ENCODE measurements at places on chromosomes 11 and 22. TPM values are rescaled to one million over a fixed set of nuclear protein-coding genes. Genes with fewer than 3 reads are reported as not detected.

- no peak for DNase-seq
These were observed 59.7 kb downstream of the MICAL3 start for GRCh38 chr22:17964643-17965042.

- no peak for DNase-seq
These were observed 98.1 kb upstream of the GUCY1A2 start for GRCh38 chr11:107116358-107116757.

- no peak for DNase-seq
These were observed 83.7 kb downstream of the CDKN1C start for GRCh38 chr11:2801711-2802388.

LRRC56 gene
- polyA plus RNA-seq: 4.1 TPM

- DNase-seq: no peak
These were observed 141.7 kb upstream of the GRIA4 start for GRCh38 chr11:105468154-105468553.

DNA sequence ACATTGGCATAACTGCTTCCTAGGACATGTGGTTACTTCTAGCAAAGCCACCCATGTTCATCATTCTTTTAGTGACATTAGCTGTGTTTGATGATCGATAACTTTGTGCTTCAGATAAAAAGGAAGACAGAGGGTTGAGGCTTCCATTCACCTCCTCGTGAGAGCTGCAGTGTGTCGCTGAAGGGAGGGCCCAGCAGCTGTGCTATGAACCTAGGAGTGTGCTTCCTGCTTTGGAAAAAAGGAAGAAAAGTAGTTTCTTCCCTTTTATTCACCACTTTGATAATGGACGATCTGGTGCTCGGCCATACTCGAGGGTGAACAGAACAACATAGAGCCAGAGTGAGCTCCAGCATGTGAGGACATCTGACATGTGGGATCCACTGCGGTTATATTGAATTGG lies 6.1 kb upstream of the RFPL2 start:
- no peak for DNase-seq

PTPRCAP gene
- 0.87 TPM for polyA plus RNA-seq

PKDREJ gene
- polyA plus RNA-seq: 0.76 TPM

TBX1 gene
- 9.4 TPM for polyA plus RNA-seq

PARVA gene
- 55.1 TPM for polyA plus RNA-seq

All from muscle of arm (tissue), 14 donors.